ENCODE measurements at places on chromosomes 5 and 9. TPM values are rescaled to one million over a fixed set of nuclear protein-coding genes. Genes with fewer than 3 reads are reported as not detected.

The FAM153A gene
- total RNA-seq: not detected

The ZDHHC11B gene
- 0.14 TPM for total RNA-seq

The FGD3 gene
- total RNA-seq: not detected

The SPINK7 gene
- total RNA-seq: not detected

The TLR4 gene
- 139 TPM for total RNA-seq

The PLAC8L1 gene
- not detected for total RNA-seq

The IL9 gene
- total RNA-seq: not detected

The ETF1 gene
- total RNA-seq: 181 TPM
